ENCODE measurements at places on chromosomes 6 and 20. TPM values are rescaled to one million over a fixed set of nuclear protein-coding genes. Genes with fewer than 3 reads are reported as not detected.

GRCh38 chr6:125781314-125781868 lies 9.4 kb upstream of the NCOA7 start:
- no peak for DNase-seq

ADGRF5 gene
- not detected for total RNA-seq

DNA sequence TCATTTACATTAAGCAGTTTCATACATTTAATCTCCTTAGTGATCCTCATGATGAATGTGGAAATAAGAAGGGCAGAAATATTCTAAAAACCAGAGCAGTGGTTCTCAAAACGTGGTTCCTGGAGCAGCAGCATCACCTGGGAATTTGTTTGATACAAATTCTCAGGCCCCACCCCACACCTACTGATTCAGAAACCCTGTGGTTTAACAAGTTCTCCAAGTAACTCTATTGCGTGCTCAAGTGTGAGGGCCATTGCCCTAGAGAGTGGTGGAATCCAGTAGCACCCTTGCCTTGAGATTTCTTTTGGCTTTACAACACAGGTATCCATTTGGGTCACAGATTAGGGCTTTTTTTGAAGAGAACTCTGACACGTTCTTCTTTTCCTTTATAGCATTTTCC lies 354.6 kb upstream of the FLRT3 start:
- no peak for DNase-seq

- DNase-seq, result no peak
Observed at GRCh38 chr6:29990931-29991330, 48.6 kb downstream of the HLA-A start.

DNA sequence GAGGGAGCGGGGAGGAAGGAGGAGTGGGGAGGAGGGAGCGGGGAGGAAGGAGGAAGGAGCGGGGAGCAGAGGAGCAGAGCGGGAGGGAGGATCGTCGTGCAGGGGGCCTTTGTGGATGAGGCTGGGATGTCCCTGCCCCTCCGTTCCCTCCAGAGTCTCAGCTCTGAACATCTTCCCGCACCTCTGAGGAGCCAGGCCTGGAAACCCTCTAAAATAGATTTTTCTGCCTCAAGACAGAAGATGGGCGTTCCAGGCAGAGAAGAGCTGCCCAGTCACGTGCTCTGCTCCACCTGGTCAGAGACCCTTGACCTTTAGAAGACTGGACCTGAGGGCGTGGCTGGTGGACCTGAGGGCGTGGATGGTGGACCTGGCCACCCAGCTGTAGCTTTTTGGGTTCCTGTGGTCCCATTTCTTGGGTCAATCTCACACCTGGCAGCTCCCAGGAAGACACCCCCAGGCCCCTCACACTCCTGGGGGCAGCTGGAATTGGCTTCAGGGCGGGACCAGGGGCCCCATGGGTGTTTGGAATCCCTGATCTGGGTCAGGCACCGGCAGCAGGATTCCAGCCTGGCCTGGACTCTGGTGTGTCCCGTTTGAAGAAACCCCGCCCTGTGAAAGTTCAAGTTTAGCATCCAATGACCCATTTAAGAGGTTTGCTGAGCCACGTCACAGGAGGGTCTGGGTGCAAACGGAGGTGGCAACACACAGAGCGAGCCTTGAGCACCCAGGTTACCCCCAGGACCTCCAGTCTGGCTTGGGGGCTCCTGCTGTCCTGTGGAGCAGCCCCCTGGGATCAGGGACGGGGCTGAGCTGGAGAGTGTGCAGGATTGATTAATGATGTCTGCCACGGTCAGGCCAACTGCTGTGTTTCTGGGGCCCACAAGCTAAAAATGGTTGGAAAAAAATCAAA lies 96.9 kb upstream of the BHLHE23 start:
- DNase-seq, result no peak

CTAGE9 gene
- not detected for total RNA-seq

DNA sequence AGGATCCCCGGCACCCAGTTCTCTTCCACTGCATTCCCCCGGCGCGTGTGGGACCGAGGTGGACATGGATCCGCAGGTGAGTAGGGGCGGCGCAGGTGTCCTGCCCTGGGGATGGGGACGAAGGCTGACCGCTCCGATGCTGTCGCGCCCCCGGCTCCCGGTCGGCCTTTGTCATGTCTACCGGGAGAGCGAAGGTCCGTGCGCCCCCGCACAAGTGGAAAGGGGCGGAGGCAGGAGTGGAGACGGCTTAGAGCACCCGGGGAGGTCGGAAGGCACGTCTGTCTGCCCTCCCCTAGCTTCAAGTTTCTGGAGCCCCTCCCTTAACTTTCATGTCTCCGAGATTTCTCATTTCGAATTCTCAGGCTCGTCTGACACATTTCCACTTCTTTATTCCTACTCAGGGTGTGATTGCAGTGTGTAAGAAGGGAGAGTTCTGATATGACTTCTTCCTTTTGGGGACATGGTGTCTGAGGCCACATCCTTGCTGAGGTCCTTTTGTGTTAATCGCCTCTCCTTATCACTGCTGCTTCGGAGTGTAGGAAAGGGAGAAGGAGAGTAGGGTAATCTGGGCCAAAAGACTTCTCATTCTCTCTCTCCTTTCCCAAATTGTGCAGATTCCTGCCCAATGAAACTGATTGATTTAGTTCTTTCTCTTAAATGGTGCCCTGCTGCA lies 435 bp downstream of the KIFC1 start:
- no peak for DNase-seq

GRCh38 chr6:16473908-16474771 lies 235.8 kb downstream of the GMPR start:
- no peak for DNase-seq

DNA sequence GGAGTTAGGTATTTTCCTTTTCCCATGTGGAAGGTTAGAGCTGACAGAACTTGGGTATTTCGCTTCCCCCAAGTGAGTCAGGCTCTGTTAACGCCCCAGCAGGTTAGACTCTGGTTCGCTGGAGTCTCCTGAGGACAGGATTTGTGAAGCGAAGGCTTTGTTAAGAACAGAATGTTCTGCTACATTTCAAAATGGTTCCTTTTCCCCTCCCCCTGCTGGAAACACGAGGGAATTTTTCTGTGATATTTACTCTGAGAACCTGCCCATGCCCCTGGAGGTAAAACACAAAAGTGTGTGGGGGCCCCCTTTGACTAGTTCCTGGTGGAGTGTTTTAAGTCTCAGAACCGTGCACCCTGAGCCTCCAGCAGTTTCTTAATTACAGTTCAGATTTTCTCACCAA lies 731.4 kb upstream of the CITED2 start:
- DNase-seq, result no peak

CCDC170 gene
- not detected for total RNA-seq

GRCh38 chr20:19916531-19917485 lies 100.4 kb upstream of the NAA20 start:
- no peak for DNase-seq

DNA sequence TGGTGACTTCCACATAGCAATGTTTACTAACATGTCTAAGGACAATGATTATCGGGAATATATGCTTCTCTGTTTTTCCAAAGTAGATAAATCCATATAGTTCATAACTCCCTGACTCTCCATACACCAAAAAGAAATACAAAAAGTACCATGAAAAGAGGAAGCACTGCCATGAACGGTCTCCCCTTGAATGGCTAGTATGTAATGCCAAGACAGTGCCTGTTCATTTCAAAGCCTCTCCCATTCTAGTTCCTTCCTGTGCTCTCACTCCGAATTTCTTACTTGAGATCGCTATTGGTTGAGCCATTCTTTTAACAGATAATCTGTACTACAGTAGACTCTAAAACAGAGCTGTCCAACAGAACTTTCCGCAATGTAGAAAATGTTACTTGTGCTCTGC lies 54.8 kb upstream of the EDN1 start:
- no peak for DNase-seq

DNA sequence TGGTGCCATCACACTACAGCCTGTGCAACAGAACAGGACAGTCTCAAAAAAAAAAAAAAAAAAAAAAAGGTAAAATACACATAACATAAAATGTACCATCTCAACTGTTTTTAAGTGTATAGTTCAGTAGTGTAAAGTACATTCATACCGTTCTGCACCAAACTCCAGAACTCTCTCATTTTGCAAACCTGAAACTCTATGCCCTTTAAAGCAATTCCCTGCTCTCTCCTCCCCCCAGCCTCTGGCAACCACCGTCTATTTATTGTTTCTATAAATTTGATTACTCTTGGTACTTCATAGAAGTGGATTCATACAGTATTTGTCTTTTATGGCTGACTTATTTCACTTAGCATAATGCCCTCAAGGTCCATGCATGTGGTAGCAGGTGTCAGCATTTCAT lies 12.9 kb downstream of the RIPOR2 start:
- no peak for DNase-seq

DNA sequence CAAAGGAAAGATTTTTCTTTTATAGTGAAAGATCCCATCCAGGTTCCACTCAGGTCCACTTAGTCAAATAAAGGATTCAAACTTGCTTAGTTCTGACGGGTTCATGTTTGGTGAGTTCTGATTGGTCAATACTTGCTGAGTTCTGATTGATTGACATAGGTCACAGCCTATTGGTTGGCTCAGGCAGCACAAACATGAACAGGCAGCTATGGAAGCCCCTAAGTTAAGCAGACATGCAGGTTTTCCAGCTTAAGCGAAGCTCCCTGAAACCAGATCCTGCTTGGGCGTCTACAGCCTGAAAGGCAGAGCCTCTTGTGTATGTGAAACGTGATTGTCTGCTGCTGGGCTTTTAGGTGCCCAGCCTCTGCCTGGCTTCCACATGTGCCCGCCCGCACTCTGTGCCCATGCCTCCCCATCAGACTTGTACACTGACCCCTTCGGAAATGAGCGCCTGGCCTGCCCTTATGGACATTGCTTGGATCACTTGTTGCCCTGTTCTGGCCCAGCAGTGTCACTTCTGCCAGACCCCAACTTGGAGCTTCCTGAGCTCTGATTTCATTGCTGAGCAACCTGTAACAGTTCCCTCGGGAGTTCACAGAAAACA lies 45.4 kb upstream of the ECI2 start:
- DNase-seq, result no peak

MUC22 gene
- total RNA-seq, result not detected

DNA sequence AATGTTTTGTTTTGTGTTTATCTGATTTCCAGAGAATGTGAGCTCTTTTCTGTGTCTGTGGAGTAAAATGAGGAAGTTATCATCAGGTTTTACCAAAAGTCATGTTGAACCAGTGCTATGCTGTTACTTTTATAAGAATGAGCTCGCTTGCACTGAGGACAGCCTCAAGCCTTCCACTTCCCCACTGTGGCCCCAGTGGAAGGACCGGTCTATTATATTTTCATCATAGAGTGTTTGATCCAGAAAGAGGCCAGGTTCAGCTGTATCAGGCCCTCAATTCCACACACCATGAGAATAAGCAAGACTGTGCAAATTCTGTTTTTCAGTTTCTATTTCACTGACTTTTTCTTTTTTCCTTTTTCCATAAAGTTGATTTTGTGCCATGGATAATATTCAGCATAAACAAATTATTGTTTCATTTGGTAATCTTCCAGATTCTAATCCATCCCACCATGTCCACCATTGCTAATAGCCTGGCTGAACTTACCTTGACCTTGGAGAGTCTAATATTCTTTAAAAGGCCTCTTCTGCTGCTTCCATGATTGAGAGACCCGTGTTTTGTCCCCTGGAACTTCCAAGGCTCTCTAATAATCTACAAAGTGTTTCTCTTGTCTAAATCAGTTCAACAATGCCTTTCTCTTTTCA lies 286.2 kb downstream of the THBS2 start:
- DNase-seq, result no peak

DNA sequence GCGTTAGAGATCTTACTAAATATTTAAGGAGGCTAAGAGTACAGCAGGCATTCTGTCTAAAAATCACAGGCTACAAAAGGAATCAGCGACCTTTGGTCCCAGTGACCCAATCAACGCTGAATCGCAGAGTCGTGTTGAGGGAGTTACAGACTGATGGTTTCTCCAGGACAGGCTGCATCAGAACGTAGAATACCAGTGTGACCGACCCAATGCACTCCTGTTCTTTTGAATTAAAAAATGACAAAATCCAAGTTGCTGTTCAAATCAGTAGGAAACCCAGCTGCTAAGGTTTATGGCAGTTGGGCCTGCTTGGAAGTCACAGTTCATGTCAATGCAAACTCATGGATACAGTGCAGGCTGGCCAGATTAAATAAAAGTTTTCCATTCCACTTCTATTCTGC lies 155.8 kb upstream of the AFDN start:
- no peak for DNase-seq

SOBP gene
- total RNA-seq, result 1.4 TPM

DNA sequence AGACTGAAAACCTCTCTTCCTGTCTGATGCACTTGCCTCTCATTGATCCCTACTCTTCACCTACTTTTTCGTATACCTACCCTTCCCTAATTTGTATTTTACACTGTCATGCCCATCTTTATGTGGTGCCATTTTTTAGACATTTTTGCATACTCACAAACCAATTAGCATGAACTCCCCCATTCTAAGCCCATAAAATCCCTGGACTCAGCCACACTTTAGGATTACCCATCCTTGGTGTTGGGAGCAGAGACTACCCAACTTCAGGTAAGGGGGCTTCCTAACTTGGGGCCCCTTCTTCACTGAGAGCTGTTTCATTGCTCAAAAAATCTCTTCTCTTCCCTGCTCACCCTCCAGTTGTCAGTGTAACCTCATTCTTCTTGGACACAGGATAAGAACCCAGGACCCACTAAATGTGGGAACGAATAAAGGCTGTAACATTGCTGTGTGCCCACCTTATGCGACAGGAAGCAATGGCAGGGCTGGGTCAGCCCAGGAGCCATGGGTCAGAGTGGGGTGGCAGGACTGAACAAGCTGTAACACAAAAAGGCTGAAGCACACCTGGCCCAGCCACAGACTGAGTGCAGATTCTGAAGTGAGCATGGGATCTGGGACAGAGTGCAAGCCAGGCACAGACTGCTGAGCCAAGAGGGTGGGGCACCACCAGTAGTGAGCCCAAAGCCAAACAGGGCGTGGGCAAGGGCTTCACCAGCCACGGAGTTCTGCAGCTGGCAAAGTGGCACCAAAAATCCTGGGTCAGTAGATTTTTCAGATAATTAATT lies 789.1 kb upstream of the HS3ST5 start:
- no peak for DNase-seq

RPL7L1 gene
- 79.3 TPM for total RNA-seq
